ENCODE measurements at places on chromosomes 6 and 20.

DNA sequence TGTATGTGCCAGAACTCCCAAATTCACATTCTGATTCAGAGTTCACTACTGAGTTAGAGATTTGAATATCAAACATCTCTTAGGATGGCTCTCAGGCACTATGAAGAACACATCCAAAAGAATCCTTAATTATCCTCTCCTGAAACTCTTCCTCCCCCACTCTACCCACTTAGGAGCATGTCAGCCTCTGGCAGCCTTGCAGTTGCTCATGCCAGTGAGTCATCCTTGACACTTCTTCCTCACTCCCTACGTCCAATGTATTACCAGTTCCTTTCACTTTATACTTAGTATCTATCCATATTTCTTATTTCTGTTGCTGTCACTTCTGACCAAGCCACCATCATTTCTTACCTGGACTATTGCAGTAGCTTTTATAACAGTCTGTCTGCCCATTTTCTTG, 192.0 kb upstream of the IMPG1 start:
- no peak for DNase-seq

DNA sequence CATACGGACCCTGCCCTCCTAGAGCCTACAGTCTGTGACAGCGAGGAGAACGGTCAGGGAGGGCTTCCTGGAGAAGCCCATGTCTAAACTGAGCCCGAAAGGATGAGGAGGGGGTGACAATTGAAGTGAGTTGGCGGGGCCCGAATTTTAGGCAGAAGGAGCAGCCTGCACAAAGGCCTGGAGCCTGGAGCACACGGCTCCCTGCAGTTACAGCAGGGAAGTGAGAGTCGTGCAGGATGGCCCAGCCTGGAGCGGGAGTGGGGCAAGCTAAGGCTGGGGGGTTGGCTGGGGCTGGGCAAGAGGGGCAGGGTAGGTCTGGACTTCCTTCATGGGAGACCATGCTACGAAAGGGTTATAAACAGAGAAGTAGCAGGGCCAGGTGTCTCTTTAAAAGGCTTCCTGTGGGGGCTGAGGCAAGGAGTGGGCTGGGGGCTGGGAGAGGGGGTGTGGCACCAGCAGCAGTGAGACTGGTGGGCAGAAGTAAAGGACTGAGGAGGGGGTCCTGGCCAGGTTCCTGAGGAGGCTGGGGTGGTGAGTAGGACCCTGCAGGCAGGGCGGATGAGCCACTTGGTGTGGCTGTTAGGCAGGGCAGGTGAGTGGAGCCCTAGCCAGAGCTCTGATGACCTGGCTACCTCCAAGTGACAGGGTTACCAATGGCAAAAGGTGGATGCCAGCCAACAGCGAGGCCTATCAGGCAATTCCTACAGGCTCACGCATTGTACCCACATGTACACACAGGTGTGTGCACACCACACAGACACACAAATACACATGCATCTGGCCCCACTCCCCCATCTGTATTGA, 119.2 kb downstream of the MRPL14 start:
- DNase-seq: no peak

GRCh38 chr20:37238935-37239451, 22.6 kb downstream of the GHRH start:
- peak; percentile 42 for DNase-seq

DNA sequence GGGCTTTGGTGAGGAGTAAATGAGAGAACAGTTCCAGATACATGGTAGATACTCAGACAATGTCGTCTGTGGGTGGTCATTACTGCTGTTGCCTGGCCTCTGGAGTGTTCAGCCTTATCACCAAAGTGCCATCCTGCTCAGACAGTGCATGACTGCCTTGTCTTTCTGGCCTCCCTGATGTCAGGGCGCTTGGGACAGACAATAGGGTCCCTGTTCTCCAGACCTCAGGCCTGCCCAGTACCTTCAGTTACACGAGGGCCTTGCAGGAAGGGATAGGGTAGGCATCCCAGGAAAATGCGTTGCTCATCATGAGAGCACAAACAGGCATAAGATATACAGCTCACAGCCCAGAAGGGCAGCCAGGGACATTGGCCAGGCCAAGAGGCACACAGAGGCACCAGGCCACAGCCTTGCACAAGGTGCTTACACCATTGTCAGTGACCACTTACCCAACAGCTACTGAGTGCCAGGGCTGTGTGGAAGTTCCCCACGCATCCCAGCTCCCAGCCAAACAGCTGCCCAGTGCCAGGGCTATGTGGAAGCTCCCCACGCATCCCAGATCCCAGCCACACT, 27.4 kb downstream of the BPIFB1 start:
- no peak for DNase-seq

- no peak for DNase-seq
These were observed 166.6 kb downstream of the PDSS2 start for GRCh38 chr6:107292715-107293271.

DNA sequence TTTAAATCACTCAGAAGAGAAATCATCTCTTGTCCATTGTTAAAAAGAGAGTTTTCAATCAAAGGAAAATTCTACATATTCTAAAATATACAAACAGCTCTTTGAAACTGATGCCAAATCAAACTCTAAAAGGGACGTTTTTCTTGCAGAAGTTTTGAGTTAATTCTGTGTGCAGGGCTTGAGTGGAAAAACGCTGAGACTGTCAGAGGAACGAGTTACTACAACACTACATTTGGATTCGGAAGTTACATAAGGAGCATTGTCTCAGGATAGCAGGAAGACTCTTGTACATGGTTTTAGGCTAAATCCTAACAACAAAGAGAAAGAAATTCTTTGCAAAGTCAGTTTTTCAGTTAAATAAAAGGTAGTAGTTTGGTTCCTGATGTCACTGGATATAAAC, 155.7 kb upstream of the SUPT3H start:
- DNase-seq: no peak

GRCh38 chr6:158488065-158488464, 71.8 kb upstream of the TMEM181 start:
- no peak for DNase-seq

- no peak for DNase-seq
These were observed 2.4 kb upstream of the KCNK5 start for GRCh38 chr6:39231521-39232243.

DNA sequence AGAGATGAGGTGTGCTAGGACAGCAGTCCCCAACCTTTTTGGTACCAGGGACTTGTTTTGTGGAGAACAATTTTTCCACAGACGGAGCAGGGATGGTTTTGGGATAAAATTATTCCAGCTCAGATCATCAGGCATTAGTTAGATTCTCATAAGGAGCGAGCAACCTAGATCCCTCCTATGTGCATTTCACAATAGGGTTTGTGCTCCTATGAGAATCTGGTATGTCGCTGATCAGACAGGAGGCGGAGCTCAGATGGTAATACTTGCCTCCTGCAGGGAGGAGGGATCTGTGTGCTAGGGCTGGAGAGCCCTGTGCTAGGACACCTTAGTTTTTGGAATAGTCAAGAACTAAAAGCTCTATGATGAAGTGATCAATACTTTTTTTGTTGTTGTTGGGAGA, 2.5 kb downstream of the SMIM13 start:
- no peak for DNase-seq

DNA sequence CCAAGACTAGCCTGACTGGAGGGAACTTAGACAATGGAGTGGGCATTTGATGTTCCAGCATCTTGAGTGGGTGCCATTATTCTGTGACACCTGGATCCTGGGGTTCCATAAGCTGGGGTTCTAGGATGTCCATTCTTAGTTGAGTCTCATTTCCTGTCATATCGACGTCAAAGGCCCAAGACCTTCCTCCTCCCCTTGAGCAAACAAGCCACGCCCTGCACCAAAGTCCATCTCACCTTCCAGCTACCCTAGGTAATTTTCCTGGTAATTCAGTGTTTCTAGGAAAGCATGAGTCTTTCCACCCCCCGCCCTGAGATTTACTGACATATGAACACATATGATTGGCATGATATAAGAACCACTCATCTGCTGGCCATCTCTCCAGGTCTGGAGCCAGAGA, at the start of gene TRIM40:
Gene TRIM40 (plus strand): TSS at position 384 of the 400 bp plus-strand sequence. CDS start 897 bp downstream, outside the sequence.
- no peak for DNase-seq

GRCh38 chr6:11277275-11278206, 45.1 kb upstream of the NEDD9 start:
- DNase-seq: no peak

DNA sequence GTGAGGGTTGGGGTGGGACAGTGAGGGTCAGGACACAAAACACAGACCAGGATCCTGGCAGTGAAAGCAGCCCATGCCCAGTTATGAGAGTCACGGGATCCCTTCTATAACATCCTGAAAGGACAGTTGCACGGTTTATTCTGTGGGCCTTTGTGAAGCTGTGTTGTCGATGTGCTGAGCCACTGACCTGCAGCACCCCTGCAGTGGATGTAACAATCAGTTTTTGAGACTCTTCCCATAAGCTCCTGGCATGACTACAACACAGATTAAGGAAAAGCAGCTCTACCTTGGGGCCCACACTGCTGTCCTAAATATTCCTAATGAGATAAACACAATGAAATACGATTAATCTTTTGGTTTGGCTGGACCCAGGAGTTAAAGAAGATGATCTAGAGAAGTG, 3.7 kb downstream of the PYGB start:
- no peak for DNase-seq
